Thyroid gland (tissue), 4 donors: ENCODE measurements at places on chromosomes 3 and 15. TPM values are rescaled to one million over a fixed set of nuclear protein-coding genes. Genes with fewer than 3 reads are reported as not detected.

Gene CCPG1
- total RNA-seq, result 100 TPM

GRCh38 chr3:179074656-179075055 is 3.0 kb upstream of the ZMAT3 start:
- no peaks in the 10 kb centered on the region for H3K36me3 ChIP-seq
- no peak overlapping the region for H3K27ac ChIP-seq
- H3K4me1 ChIP-seq, result no peaks in the 10 kb centered on the region
- H3K27me3 ChIP-seq, result no peaks in the 10 kb centered on the region
- H3K4me3 ChIP-seq, result no peak overlapping the region

DNA sequence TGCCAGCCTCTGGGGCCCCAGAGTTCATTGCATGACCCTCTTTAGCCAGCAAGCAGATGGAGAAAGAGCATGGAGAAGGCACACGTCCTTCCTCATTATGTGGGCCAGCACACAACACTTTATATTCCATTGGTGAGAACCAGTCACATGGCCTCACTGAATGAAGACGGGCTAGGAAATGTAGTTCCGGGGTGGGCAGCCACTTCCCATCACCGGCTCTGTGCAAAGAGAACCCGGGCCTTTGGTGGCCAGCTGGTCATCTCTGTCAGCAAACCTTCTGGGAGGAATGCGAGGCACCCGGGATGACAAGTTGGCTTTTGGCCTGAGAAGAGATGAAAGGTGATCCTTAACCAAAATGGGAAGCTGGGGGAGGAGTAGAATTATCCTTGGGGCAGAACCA is 90.2 kb upstream of the VGLL4 start:
- no peak overlapping the region for H3K27ac ChIP-seq
- H3K36me3 ChIP-seq, result no peaks in the 10 kb centered on the region
- no peak for DNase-seq
- H3K27me3 ChIP-seq, result no peaks in the 10 kb centered on the region
- H3K4me3 ChIP-seq, result no peak overlapping the region

Gene TIMP4
- total RNA-seq, result 35.0 TPM

DNA sequence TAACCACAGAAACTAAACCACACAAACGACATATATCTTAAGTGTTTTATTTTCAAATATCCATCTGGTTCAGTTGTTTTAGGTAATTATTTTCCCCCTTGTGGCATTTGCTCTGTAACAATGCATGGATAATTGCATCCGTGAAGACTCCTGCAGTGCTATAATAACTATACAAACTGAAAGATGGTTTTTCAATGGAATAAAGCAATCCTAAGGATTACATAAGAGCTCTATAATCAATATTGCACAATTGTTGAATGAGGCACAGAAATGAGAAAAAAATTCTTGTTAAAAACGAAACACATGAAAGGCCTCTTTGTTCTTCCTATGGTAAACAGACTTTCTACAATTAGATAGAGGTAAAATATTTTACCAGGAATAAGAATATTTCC is 446.0 kb upstream of the EPHA3 start:
- H3K4me3 ChIP-seq, result no peak overlapping the region
- no peaks in the 10 kb centered on the region for H3K27me3 ChIP-seq
- H3K27ac ChIP-seq, result no peak overlapping the region
- no peaks in the 10 kb centered on the region for H3K4me1 ChIP-seq
- H3K36me3 ChIP-seq, result no peaks in the 10 kb centered on the region

Gene SLC38A3
- 1.1 TPM for total RNA-seq

GRCh38 chr3:81952141-81952540 is 190.7 kb upstream of the GBE1 start:
- H3K4me1 ChIP-seq, result no peaks in the 10 kb centered on the region
- no peaks in the 10 kb centered on the region for H3K36me3 ChIP-seq
- DNase-seq, result no peak
- H3K27ac ChIP-seq, result no peak overlapping the region

DNA sequence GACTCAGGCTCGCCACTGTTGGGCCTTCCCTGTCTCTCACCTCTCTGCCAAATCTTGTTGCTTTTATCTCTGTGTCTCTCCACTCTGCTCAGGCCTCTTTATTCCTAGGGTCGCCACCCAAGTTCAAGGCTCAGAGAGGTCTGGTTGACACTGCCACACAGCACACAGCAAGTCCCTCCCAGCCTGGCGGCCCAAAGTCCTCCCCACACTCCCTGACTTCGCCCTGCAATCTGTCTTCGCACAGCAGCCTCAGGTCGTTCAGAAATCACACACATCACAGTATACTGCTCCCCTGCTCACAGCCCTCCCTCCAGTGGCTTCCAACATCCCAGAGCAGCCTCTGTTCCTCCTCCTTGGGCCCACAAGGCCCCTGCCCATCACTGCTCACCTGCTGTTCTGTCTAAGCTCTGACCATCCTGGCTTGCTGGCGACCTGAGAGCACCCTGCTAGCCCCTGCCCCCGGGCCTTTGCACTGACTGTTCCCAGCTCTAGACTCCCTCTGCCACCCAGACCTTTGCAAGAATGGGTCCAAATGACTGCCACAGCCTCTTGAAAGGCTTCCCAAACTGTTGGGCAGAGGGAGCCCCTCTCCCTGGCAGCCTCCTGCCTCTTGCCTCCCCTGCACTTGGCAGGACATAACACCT is 48.4 kb downstream of the MGLL start:
- H3K4me3 ChIP-seq, result no peak overlapping the region
- DNase-seq, result no peak
- no peaks in the 10 kb centered on the region for H3K36me3 ChIP-seq
- H3K27me3 ChIP-seq, result no peaks in the 10 kb centered on the region
- H3K4me1 ChIP-seq, result peaks cover 9% of the 10 kb centered on the region
- H3K27ac ChIP-seq, result no peak overlapping the region

GRCh38 chr3:105876780-105877327 is 8.0 kb upstream of the CBLB start:
- H3K4me3 ChIP-seq, result no peak overlapping the region
- no peak overlapping the region for H3K27ac ChIP-seq
- H3K36me3 ChIP-seq, result no peaks in the 10 kb centered on the region
- DNase-seq, result no peak
